IMR-90 (cell line): ENCODE measurements at places on chromosomes 11 and 22. TPM values are rescaled to one million over a fixed set of nuclear protein-coding genes. Genes with fewer than 3 reads are reported as not detected.
A peak's percentile ranks its signal among the peaks of the same experiment; 100 is the strongest.

DNA sequence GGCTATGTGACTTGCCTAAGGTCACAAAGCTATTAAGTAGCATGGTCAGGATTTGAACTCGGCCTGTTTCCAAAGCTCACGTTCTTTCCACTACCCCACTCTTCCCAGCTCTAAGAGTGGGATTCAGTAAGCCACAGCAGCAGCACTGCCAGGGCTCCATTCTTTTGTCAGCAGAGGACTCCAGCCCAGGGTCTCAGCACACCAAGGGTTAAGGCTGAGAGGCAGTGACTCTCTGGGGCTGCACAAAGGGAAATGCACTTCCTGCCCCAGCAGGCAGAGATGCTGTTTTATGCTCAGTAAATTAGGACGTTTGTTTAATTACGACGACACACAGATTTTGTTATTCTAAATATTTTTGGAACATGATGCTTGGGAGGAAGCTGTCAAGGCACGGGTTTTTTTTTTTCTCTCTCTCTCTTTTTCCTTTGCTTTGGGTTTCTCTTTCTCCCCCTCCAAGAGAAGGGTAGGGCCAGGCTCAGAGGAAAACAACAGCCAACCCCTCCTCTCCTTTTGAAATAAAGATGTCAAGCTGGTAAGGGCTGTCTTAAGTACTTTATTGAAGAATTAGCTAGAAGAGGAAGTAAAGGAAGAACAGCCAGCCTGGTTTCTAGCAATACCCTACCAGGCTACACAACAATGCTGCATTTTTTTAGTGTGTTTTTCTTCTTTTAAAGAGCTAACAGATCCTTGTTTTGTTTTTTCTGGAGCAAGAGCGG, 2.8 kb downstream of the MYH9 start:
- no peak for DNase-seq

GRCh38 chr11:70270877-70271648, 573 bp downstream of the PPFIA1 start:
- peak; percentile 65 for DNase-seq

GRCh38 chr11:63537293-63538101, 889 bp downstream of the PLAAT4 start:
- DNase-seq, result peak; percentile 4

DNA sequence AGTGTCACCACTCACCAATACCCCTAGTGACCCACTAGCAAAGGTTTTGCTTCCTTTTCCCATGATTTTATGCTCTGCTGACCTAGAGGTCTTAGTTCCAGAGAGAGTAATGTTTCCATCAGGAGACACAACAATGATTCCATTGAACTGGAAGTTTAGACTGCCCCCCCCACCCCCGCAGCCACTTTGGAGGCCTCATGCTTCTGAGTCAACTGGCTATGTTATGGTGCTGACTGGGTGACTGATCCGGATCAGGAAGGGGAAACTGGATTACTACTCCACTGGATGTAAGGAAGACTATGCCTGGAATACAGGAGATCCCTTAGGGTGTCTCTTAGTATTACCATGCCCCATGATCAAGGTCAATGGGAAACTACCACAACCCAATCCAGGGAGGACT, 633.6 kb downstream of the OPCML start:
- DNase-seq, result peak; percentile 41

DNA sequence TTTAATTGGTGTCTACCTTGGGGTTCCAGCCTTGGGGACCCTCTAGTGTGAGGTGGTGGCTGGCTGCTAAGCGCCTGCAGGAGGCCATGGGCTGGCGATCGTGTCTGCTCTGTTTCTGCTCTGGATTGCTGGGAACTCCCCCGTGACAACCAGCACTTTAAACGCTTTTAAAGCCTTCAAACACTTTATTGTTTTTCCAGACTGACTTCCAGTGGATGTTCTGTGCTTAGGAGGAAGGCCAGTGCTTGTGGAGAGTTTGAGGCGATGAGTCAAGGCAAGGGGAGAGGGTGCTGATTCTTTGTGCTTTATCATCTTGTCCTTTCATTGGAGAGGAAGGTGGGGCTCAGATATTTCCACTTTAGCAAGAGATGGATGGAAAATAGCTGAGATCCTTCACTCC, 81.6 kb downstream of the FLI1 start:
- no peak for DNase-seq

DNA sequence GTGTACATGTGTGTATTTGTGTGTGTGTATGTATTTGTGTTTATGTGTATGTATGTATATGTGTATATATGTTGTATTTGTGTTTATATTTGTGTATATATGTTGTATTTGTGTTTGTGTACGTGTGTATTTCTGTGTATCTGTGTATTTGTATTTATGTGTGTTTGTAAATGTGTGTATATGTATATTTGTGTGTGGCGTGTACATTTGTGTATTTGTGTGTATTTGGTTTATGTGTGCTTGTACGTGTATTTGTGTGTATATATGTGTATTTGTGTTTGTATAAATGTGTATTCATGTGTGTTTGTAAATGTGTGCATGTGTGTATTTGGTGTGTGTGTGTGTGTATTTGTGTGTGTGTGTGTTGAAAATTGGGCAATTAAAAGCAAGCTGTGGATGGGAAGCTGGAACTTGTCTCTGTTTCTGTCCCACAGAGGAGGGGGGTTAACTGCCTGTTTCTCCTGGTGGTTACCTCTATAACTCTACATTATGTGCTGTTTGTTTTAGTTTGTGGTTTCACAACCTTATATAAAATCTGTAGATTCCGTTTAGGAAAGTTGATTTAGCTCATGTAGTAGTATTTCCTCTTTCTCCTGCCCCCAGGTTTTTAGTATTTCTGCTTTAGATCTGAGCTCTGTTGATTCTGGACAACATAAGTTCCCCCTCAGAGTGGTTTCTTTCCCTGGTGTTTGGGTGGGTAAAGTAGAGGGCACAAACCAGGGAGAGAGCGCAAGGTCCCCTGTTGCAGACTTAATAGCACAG, 28.9 kb downstream of the AP2A2 start:
- no peak for DNase-seq

DNA sequence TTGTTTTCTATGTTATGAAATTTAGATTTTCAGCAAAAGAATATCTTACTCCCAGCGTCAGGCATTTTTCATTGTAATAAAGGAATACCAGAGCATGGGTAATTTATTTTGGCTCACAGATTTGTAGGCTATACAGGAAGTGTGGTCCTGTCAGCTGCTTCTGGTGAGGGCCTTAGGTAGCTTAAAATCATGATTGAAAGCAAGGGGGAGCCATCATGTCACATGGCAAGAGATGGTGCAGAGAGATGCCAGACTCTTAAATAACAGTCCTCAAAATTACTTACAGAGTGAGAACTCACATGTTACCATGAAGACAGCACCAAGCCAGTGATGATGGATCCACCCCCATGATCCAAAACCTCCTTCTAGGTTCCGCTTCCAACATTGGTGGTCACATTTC, 825.0 kb upstream of the CHORDC1 start:
- no peak for DNase-seq

DNA sequence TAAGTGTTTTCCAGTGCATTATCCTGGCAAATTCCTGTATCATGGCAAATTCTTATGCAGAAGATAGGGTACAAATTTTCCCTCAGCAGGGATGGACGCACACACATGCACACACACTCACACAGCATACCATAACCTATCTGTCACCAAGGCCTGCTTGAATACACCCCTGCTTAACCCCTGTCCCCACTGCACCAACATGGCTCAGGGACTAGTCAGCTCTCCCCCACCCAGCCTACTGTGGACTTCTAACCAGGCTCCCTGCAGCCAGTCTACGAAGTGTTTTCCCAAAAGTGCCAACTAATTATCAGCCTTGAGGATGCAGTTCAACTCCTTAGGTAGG, 63.1 kb downstream of the RAB30 start:
- peak; percentile 70 for DNase-seq

DNA sequence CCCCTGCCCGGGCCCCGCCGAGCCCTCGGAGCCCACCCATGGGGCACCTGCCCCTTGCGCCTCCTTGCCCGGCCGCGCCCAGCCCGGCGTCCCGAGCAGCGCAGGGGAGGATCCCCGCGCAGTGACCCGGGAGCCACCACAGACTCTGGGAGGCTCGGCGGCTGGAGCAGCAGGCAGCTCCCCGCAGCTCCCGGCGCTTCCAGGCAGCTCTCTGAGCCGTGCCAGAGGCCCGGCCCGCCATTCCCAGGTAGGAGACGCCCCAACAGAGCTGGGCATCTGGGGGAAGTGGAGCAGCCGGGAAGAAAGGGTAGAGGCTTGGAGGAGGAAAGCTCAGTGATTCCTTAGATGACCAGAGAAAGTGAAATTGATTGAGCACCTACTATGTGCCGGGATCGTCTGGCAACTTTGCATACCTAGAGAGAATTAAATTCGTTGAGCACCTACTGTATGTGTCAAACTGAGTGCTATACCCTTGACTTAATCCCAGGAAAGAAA, 670 bp downstream of the RASD2 start:
- DNase-seq, result no peak

GRCh38 chr11:2824851-2825250, 60.7 kb downstream of the CDKN1C start:
- DNase-seq, result no peak

DNA sequence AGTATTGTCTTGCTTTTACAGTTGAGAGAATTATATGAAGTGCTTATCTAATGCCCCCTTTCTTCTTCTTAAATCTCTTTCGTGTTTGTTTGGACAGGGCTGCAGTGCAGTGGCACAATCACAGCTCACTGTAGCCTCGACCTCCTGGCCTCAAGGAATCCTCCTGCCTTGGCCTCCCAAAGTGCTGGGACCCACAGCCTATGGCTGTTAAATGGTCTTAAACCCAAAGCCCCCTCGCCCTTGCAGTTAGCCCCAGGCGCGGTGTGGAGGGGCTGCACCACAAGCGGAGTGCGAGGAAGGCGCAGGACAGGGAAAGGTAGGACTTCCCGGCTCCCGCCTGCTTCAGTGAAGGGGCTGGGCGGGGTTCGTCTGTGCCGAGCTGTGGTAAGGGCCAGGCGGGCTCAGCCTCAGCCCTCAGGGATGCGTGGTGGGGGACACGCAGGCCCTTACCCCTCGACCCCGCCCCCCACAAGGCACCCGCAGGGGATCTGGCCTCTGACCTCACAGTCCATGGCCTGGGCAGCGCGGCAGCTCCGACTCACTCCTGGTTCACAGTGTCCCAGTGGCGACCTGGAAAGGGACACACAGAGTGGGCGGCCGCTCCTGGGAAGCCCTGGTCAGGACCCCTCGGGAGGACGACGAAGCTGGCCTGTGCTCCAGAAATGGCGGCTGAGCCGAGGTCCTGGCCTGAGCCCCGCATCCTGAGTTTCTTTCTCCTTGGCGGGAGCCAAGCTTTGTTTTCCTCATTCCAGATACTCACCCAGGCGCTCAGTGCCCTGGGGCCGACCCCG, 24.5 kb downstream of the BID start:
- no peak for DNase-seq

GRCh38 chr11:130163346-130164220, 4.0 kb downstream of the ST14 start:
- DNase-seq, result no peak

GRCh38 chr22:31652911-31653684, 8.9 kb downstream of the PISD start:
- DNase-seq, result no peak

GRCh38 chr11:107651672-107652071, 60.2 kb downstream of the SLN start:
- DNase-seq, result no peak

- peak; percentile 50 for DNase-seq
Observed at GRCh38 chr11:11313426-11313825, 39.6 kb downstream of the CSNK2A3 start.

GRCh38 chr22:27420195-27420816, 381.2 kb downstream of the MN1 start:
- peak; percentile 25 for DNase-seq

GRCh38 chr11:61144511-61145179, 16.6 kb downstream of the VPS37C start:
- DNase-seq, result no peak

- DNase-seq, result peak; percentile 98
Observed at GRCh38 chr11:12285106-12285505, 92.3 kb upstream of the PARVA start.

GRCh38 chr11:65416341-65416824, 6.2 kb upstream of the NEAT1 start:
- peak; percentile 71 for DNase-seq

DNA sequence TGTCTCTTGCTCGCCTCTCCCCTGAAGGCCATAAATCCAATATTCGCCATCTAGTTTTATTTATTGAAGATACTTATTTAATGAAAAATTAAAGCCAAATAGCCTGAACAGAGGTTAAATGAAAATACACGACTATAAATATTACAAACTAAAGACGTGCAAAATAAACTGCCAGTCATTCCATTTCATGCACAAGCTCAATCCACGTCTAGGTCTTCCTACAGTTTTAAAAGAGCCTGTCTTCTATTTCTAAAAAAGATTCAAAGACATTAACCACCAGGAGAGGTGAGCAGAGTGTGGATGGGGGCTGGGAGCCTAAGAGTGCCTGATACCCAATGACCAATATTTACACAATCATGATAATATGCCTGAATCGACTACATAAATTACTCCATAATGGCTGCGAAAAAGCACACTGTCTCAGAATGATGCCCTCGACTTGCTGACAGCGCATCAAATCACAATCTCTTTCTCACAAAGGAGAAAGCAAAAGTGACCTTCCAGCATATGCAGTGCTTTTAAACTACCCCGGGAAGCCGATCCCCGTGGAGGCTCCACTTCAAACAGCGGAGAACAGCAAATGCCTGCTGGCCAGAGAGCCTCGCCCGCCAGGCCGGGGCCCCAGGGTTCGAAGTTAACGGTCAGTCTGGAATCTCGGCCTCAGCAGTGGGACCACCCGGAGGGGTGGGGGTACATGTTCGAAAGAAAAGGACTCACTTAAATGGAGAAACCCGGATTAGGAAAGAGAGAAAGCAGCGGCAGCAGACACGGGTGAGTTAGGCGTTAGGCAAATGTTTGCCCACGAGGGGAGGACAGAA, 1.7 kb downstream of the FCHSD2 start:
- DNase-seq, result peak; percentile 52

DNA sequence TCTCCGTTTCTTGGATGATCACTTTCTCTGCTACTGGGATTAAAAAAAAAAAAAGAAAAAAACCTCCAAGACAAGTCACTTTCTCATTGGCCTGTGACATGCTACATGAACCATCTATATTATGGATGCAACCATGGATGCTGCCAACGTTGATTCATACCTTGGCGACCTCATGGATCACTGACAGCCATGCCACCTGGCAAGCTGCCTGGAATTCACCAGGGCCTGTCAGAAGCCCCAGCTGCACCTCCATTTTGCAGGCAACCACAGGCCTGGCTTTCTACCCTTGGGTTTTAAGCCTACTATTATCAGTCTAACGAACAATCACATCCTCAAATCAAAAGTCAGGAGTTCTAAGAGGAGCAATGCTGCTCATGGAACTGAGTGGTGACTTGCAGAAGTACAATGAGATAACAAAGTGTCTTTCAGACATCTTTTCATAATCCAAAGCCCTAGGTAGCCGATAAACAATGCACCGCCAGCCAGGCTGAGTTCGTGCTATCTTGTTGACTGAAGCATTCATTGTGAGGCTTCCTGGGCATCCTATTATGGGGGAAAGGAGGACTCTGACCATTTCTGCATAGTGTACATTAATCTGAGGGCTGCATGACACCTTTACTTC, 48.0 kb upstream of the CADM1 start:
- DNase-seq, result no peak

Gene FAM180B
- not detected in 2 replicates for total RNA-seq

Gene NXPE4
- total RNA-seq, result not detected in 2 replicates

Gene GLYAT
- total RNA-seq, result not detected in 2 replicates

Gene SYT12
- total RNA-seq, result 0.54 and 0.56 TPM in 2 replicates

Gene SLC37A2
- 0.72 and 0.83 TPM in 2 replicates for total RNA-seq

Gene PNPLA5
- total RNA-seq, result 0.18 TPM in 1 of 2 replicates, not detected in the other

Gene ART1
- total RNA-seq, result not detected in 2 replicates

Gene OR5B21
- total RNA-seq, result not detected in 2 replicates

Gene DBX1
- not detected in 2 replicates for total RNA-seq

Gene SCN3B
- total RNA-seq, result under 0.01 TPM in 2 replicates

Gene OR6A2
- total RNA-seq, result 0.56 and 0.72 TPM in 2 replicates

Gene ALDH3B2
- total RNA-seq, result not detected in 2 replicates

Gene TPBGL
- total RNA-seq, result not detected in 2 replicates
